ENCODE measurements at places on chromosomes 3 and 15.

DNA sequence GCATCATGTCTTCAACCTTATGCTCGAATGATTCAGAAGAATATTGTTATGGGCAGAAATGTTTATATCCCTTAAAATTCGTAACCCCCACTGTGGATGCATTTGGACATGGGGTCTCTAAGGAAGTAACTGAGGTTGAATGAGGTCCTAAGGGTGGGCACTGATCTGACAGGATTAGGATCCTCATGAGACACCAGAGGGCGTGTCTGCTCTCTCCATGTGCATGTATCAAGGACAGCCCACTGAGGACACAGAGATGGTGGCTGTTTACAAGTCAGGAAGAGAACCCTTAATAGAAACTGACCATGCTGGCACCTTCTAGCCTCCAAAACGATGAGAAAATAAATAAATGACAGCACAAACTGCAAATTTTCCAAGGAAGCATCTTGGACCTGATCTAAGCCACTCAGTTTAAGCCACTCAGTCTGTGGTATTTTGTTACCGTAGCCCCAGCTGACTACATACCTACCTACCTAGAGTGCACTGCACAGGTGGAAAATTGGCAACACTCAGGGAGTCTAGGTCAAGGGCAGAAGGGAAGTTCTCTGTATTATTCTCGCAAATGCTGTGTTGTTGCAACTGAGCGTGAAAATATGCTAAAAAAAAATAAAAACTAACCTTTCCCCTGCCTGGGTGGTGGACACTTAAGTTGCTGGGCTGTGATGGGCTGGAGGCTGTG, 126.6 kb downstream of the TJP1 start:
- DNase-seq: no peak

DNA sequence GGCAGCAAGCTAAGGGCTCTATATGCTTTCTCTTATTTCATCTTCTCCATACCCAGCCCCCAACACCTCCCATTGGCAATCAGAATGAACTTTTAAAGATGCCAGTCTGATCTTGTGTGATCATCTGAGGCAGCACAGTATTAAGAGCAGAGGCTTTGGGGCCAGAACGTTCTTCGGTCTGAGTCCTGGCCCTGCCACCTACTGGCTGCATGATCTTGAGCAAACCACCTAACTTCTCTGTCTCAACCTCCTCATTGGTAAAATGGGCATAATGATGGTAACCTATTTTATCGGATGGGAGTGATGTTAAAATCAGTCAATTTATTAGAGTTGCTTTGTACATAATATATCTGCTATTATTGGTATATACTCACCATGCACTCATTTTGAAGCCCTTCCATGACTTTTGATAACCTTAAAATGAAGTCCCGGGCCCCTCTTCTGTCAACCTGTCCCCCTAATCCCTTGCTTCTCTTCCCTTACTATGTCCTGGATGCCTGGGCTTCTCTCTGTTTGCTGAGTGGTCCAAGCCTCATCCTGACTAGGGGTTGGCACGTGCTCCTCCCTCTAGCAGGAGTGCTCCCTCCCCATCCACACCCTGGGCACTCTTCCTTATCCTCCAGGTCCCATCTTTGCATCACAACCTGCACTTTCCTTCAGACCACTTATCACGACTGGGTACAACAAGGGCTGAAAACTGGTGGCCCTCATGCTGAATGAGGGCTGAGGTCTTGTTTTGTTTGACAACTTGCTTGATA, 6.3 kb downstream of the EFCAB12 start:
- DNase-seq: no peak

DNA sequence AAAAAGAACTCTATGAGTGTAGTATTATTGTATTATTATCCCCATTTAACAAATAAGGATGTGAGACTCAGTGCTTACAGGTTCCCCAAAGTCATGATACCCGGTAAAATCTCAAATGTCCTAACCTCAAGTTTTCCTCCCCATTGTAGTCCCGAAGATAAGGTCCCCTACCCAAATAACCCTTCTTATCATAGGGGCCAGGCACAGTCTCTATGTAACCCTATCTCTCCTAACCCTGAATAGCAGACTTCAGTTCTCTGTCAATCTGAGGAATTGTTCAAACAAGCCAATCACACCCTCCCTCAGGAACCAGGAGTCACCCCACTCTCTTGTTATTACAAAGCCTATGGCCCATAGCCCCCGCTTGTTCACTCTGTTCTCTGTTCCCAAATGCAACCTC, 10.5 kb upstream of the SUSD5 start:
- DNase-seq: no peak

- DNase-seq: peak; percentile 74
Observed at GRCh38 chr15:59221511-59222505, 15.2 kb downstream of the LDHAL6B start.

DNA sequence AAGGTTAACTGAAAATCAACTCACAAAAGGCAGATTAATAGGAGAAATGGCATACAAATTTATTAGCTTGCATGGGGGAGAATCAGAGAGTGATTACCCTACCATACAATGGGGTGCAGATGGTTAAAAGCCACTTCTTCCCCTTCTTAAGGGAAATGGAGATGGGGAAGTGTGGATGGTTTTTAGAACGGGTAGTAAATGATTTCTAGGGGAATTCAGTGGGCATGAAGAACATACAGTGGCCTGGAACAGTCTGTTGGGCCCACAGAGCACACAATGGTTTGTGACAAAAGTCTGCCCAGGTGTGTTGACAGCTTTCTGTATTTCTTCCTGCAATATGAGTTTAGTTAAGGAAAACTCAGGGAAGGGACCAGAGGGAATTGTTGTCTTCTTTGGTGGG, 61.0 kb downstream of the C3orf80 start:
- no peak for DNase-seq

GRCh38 chr3:25463836-25464418, 35.9 kb downstream of the RARB start:
- no peak for DNase-seq

- no peak for DNase-seq
Observed at GRCh38 chr3:133237380-133237779, 162.5 kb upstream of the BFSP2 start.

DNA sequence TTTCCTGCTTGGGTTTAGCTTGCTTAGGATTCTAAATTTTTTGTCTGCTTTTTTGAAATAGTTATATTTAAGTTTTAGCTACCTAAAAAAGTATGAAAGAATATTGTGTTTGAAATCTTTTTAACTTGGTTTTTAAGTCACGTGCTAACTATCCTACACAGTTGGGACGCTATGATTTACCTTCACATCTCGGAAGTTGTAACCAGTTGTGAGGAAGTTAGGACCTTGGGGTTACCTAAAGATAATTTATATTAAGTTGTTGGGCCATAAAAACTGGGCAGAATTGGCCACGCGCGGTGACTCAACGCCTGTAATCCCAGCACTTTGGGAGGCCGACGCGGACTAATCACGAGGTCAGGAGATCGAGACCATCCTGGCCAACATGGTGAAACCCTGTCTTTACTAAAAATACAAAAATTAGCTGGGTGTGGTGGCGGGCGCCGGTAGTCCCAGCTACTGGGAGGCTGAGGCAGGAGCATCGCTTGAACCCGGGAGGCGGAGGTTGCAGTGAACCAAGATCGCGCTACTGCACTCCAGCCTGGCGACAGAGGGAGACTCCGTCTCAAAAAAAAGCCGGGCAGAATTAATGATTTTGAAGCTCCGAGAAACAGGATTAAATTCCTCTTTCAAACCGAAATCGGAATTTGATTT, 1.0 kb downstream of the ZFAND6 start:
- DNase-seq: no peak

DNA sequence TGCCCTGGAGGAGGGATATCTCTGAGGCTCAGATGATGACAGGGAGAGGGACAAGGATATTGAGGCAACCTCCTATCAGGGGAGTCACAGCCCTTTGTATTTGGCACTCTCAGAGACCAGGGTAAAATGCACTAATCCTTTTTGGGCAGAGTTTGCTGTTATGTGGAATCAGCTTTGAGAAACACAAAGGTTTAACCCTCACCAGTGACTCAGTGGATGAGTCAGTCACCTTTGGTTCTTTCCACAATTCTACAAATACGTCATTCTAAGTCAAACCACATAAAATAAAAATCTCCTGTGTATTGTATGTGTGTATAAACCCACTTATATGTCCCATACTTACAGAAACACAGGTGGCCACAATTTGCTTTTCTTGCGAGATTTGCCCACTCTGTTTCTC, 5.1 kb downstream of the LSAMP start:
- peak; percentile 33 for DNase-seq

GRCh38 chr3:54494209-54494608, 371.9 kb downstream of the CACNA2D3 start:
- no peak for DNase-seq

Measured in GM04503 (cell line).